T-helper 2 cell (primary cell): ENCODE measurements at places on chromosomes 3 and 15.

- no peak for DNase-seq
Measured at GRCh38 chr3:160879859-160880258, 123.8 kb downstream of the PPM1L start.

DNA sequence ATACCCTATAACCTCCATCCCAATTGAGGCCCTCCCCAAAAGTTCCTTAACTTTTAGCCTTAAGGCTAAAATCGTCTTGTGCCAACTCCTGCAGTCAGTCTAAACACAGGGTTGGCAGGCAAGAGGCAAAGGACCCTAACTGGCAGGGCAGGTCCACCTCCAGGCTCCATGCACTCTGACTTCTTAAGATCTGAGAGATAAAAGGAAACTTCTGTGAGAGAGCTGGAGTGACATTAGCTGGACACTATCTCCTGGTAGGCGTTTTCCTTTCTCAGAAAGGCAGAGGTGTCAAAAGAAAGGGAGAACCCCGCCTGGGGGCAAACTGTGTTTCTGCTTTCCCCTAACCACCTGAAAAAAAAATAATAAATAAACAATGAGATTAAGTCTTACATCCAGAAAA is 3.6 kb downstream of the CHSY1 start:
- no peak for DNase-seq

DNA sequence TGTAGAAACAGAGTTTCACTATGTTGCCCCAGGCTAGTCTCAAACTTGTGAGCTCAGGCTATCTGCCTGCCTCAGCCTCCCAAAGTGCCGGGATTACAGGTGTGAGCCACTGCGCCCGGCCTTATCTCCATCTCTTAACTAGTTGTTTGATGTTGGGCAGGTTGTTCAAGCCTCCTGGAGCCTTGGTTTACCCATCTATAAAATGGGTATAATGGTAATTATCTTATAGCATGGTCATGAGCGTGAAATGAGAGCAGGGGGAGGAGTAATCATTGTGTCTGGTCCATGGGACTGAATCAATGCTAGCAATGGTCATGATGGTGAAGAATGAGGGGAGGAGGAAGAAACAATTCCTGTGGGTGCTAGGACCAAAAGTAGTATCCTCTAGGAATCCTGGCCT is 32.0 kb downstream of the SMAD3 start:
- DNase-seq: no peak

- DNase-seq: no peak
Measured at GRCh38 chr3:141341536-141341935, 26.8 kb upstream of the ZBTB38 start.
